Astrocyte (in vitro differentiated cells and primary cell): ENCODE measurements at places on chromosomes 2 and 18.

DNA sequence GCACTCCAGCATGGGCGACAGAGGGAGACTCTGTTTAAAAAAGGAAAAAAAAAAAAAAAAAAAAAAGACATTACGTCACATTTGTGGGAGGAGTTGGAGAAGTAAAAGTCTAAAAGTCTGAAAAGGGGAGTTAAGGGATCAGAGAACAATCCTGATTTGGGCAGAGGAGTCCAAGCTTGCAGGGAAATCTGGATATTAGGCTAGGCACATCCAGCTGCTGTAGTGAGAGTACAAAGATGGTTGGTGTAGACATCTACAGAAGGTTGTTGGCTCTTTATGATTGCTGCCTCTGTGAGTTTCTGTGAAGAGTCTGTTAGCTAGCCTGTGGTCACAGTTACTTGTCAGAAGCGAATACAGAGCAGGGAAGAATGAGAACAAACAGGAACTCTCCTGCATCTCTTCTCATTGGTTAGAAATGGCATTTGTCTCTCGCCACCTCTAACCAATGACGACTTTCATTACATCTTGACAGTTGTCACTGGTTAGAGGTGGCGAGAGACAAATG, 3.3 kb upstream of the OSBPL6 start:
- DNase-seq, result no peak

DNA sequence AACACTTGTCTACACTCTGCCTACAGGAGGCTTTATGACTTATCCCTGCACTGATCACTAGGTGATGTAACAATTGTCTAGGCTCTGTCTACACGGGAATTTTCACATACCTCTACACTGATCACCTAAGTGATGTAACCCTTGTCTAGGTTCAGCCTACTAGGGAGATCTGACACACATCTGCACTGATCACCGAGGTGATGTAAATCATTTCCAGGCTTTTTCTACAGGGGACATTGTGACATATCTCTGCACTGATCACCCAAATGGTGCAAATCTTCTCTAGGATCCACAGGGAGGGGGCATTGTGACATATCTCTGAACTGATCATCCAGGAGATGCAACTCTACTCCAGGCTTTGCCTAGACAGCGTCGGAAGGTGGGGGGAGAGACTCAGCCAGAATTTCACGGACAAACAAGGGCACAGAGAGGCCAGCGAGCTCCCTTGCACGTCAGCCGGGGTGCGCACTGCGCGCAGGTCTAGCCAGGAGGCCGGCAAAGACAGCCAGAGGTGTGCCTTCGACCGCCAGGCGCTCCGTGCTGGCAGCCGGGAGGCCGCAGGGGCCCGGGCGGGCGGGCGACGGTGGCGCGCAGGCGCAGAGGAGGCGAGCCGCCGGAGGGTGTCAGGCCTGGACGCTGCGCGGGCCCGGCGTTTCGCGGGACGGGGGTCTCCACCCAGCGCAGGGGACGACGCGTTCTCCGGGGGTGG, 46.9 kb upstream of the USP14 start:
- DNase-seq, result peak; percentile 11

DNA sequence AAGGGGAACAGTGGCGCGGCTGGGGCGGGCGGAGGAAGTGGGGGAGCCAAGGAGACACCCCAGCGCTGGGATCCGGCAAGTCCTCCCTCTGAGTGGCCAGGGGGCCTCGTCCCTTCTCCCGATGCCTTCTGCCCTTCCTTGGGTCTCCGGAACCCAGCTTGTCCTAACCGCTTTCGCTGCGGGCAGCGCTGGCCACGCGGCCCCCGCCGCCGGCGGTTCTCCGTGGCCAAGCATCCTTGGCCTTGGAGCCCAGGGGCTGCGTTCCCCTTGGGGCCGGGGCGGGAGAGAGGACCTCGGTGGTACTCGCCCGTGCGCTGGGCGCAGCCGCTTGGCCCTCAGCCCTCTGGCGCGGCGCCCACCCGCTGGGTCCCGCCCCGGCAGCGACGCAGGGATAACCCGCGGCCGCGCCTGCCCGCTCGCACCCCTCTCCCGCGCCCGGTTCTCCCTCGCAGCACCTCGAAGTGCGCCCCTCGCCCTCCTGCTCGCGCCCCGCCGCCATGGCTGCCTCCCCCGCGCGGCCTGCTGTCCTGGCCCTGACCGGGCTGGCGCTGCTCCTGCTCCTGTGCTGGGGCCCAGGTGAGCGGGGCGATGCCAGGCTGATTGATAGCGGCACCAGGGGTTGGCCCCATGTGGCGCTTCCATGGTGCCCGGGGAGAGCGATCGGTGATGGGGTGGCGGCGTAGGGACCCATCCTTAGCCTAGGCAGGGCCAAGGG, 128.7 kb downstream of the UXS1 start:
- no peak for DNase-seq

GRCh38 chr2:65504814-65505697, 72.7 kb upstream of the SPRED2 start:
- no peak for DNase-seq

- DNase-seq, result peak; percentile 39
Measured at GRCh38 chr2:241559323-241560161, 997 bp downstream of the BOK start.

DNA sequence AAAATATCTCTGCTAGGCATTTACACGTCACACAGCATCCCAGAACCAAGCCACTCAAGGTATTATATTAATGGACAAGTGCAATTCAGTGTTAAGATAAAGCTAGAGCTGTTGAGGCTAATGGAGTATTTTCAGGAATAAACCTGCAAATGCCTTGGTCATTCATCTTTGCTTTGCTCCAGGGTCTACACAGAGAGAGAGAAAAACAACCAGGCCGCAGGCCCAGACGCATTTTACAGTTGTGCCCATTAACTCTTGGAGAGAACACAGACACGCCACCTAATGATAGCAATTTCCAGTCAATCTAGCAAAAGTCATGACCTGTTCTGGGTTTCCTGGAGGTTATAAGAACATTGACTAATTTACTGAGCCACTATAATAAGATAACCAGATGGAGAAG, 829.3 kb downstream of the LRRTM4 start:
- no peak for DNase-seq

DNA sequence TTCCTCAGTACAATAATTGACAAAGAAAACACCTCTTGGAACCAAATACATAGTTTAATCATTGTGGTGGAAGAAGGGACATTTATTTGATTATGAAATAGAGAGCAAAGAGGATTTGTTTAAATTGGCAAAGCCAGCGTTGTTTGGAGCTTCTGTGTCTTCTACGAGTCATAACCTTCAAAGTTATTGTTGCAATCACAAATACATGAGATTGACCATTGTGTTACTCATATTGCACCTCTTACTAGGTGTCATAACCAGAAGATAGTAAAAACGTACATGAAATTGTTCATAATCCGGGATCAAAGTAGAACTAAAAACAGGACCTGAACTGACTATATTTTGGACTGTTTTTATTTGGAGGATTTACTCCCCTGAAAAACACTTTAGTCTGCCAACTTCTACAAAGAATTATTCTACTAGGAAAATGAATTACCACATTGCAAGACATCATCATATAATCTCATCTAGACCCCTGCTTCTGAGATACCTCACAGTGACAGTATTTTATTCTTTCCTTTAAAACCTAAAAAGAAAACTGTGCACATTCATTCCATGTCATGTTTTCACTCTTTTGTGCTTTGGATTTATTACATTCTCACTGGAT, 151.7 kb upstream of the KLF7 start:
- no peak for DNase-seq

DNA sequence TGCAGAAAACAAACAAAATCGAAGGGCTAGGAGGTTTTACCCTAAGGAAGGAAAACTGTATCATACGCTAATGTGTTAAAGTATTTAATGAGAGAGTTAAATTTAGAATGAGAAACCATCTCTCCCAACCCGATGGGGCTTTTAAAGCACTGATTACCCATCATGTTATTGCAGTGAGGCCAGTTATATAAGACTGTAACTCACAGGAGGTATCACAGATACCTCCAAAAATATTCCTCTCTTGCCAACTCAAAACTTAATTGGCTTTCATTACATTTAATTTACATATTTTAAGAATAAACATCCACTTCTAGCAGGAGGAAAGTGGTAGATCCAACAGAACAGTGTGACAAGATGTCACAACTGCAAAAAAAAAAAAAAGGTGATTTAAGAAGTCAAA, 56.3 kb downstream of the RPL31 start:
- DNase-seq, result no peak

GRCh38 chr2:60963190-60963589, 54.3 kb upstream of the PEX13 start:
- DNase-seq, result no peak

- DNase-seq, result peak; percentile 47
Measured at GRCh38 chr2:196431076-196431475, 208.4 kb upstream of the CCDC150 start.

GRCh38 chr18:44943311-44943881, 262.7 kb downstream of the SETBP1 start:
- peak; percentile 93 for DNase-seq

DNA sequence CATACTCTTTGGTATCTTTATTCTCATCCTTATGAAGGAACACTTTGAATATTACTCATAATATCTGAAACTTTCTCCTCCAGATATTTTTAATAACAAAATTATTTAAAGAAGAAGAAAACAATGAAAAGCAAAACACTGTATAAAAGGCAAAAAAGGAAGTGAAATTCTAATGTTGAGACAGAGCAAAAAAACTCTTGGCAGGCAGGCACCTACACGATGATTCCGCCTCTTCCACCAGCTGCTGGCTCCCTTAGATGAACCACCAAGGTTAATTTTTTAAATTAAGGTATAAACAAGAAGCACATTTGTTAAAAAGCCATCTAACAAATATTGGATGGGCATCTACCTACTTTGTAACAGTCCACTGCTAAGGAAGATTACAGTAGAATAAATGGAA, 434.7 kb downstream of the EPHA4 start:
- no peak for DNase-seq

DNA sequence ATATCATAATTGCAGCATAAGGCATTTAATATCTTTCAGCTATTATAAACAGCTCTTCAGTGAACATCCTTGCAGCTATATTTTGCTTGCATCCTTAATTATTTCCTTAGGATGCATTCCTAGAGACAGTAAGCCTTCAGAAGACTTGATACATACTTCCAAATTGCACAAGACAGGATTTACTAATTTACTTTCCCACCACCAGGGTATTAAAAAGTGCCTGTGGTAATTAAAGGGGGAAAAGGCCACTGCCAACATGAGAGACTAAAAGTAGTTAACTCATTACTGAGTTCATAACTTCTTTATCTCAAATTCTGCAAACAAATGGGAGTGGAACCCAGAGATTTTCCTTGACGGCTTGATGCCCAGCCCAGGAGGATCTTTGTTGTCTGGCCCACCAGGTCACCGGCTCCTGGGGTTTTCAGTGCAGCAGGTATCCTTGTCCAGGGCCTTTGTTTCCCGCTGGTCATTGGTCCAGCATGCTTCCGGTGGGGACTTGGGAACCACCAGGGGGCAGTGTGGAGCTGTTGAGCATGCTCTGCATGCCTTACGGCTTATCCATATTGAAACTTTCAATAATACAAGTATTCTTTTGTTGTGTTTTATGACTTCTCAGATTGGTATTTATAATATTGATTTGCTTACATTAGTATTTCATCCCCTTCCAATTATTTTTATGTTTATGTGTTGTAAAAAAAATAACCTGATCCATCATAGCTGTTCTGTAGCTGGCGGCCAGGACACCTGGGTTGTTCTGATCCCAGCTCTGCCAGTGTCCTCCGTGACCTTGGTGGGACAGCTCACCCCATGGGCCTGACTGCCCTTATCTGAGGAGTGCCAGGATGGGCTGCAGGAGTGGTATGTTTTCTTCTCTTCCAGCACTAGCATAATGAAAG, 61.4 kb downstream of the TGOLN2 start:
- DNase-seq, result no peak

DNA sequence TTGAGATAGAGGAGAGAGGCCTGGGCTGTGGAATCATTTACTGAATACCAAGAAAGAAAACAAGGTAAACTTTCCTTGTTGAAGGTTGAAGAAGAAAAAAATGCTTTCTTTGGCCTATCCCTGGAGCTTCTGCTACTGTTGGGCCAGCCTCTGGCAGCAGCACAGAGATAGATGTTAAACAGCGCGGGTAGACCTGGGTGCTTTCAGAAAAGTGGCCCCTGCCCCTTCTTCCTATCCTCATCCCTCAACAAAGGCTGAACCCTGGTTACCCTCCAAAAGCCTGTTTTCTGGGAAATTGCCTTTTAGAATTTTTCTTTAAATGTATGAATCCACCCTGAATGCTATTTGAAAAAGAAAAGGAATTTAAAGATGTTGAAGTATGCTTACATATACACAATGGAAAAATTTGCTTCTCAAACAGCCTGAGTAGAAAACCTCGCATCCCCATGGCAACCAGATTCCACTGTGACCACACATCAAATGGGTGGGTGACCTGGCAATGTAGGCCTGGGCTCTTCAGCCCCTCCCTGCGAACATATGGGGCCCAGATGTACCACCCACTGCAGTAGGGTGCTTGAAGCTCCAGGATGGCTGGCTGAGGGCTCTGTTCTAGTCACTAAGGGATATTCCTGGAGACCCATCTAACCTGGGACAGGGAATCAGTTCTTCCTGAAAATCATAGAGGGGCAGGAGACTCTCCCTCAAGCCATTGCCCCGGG, 23.4 kb upstream of the CHRNA1 start:
- peak; percentile 100 for DNase-seq

DNA sequence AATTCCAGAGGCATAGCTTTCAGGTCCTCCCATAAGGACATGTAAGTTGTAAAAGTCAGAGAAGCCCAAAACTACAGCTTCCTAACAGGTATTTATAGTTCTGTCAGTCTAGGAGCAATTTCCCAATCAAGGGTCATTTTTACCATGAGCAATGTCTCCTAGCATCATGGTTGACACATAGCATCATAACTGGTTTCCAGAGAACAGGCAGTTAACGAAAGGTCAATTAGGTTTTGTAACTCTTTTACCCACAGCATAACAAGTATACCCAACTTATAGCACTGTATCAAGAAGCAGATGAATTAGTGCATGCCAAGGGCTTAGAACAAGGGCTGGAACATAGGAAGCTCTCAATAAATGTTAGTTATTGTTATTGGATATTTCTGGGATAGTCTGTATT, 110.1 kb downstream of the MREG start:
- DNase-seq, result no peak

DNA sequence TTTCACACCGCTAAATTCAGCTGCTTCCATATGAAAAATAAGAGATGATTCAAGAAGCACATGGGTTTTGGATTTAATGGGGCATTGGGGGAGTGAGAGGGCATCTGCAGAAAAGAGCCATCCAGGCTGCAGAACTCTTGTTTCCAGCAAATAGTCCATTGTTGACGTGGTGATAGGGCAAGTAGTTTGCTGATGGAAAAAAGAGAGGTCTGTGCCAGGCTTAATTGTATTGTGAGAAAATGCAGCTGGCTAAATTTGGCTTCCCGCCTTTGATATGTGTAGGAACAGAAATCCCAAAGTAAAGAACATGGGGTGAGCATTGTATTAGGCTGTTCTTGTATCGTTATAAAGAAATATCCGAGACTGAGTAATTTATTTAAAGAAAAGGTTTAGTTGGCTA, 199.5 kb downstream of the SETBP1 start:
- DNase-seq, result no peak
